NCI-H1436 (cell line): ENCODE measurements at places on chromosomes 2 and 18.

DNA sequence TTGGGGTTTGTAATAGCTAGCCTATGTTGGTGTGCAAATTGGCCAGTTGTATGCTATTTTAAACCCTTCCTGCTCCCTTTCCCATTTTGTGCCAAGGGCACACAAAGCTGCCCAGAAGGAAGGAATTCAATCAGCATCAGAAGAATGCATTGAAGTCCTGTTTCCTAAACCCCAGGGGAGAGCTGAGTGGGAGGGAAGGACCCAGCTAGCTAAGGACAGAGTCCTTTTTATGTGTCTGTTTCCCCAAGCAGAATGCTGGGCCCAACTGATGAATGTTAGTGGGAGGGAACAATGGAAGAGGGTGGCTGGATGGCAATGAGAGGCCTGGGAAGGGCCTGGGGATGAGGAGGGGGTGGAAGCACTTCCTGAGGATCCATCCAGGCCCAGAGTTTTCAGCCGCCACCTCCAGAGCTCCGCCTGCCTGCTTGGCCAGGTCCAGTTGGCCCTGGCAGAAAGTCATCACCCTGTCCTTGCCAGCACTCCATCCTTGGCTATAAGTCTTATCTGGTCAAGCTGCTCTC, 32.7 kb downstream of the MEX3C start:
- DNase-seq: no peak

DNA sequence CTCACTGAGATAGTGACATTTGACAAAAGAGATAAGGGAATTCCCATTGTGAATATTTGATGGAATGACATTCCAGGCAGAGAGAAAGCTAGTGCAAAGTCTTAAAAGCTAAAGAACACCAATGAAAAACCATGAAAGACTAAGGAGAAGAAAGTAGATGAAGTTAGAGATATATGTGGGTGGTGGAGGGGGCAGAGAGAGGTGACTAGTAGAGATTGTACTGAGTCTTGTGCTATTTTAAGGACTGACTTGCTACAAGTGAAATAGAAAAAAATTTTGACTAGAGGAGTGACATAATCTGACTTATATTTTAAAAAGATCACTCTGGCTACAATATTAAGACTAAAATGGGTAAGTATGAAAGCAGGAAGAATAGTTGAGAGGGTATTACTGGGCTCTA, 35.3 kb upstream of the GULP1 start:
- DNase-seq: no peak

- no peak for DNase-seq
Observed at GRCh38 chr18:59345556-59345955, 13.5 kb downstream of the LMAN1 start.

- no peak for DNase-seq
Observed at GRCh38 chr2:156147594-156148330, 184.8 kb downstream of the NR4A2 start.

DNA sequence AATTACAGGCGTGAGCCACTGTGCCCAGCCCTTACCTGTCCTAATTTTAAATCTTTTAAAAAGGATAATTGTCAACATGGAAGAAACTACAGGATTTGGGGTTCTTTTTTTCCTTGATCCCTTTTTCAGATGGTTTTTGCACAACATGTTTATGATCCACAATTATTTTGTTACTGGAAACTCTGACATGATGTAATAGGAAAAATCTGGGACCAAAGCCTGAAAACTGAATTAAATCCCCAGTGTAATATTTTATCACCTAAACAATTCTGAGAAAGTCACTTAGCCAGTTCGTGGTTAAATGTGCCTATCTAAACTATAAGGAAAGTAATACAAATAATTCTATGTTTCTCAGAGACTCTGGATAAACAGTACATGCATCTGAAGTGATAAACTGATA, 1649.7 kb downstream of the LRP1B start:
- DNase-seq: no peak

DNA sequence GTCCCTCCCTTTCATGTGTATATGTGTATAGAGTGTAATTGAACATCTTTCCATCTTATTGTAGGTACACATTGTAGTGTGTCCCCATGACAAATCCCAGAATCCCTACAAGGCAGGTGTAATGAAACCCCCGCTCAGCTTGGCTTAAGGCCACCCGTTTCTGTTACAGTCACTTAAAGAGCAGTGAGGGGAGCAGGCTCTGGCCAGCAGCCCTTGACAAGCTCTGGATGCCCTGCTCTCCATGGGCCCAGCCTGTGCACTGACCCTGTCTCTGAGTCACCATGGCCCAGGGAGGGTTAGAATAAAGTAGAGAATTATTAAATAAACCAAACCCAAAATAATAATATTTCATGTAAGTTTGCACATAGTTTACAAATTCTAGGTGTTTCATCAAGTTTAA, 17.2 kb upstream of the MAL start:
- no peak for DNase-seq

DNA sequence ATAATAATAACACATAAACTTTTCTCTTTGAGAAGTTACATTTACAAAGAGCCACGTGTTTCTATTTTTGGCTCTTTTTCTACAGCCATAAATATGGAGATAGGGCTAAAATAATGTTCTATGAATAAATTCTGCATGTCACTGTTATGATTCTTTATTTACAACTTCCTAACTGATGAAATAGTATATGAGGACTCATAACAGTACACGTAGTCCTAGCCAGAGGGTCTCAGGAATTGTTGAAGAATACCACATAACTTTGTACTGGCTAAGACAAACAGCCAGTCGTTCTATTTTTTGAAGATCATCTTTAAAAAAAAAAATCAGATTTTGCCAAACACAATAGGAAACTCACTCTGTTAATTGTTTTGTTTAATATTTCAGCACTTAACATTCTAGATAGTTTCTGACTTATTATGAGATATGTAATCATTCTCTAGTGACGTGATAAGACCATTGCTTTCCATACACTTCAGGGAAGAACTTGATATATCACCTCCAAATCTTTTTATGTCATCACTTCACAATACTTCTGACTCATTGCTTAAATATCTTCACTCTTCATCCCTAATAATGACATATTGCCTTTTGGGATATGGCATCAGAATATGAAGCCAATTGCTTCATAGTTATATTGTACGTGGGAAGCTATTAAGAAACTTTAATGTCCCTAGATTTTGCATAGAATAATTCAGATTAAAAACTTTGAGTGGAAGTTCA, 256.1 kb downstream of the XIRP2 start:
- DNase-seq: no peak
